Activated T-cell treated with anti-CD3 and anti-CD28 coated beads, Interleukin-2, amount 50 U/mL, for 4 hours (primary cell): ENCODE measurements at places on chromosomes 12 and 14. TPM values are rescaled to one million over a fixed set of nuclear protein-coding genes. Genes with fewer than 3 reads are reported as not detected.
A peak's percentile ranks its signal among the peaks of the same experiment; 100 is the strongest.

GRCh38 chr12:40464121-40464520, 228.1 kb upstream of the CNTN1 start:
- no peak for DNase-seq

The GALNT16 gene
- total RNA-seq, result not detected

DNA sequence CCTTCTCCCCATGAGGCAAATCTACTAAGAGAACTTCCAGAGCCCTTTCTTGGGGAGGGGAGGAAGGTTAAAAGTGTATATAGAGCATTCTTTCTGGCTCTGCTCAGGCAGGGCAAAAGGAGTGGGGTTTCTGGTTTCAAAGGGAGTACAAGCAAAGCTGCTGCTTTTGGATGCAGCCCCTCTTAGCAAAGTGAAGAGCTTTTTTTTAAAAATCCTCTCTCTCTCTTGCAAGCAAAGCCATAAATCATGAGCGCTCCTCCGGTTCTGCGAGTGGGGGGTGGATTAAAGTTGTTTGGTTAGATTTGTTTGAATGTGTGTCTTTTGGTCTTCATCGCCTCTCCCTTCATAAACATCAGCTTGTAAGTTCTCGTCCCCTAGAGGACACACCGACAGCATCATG, 546.6 kb upstream of the TBX3 start:
- DNase-seq, result no peak

GRCh38 chr12:121423682-121424623, 24.0 kb downstream of the RNF34 start:
- DNase-seq, result no peak

The PITPNM2 gene
- total RNA-seq, result 9.3 TPM

- DNase-seq, result no peak
Measured at GRCh38 chr12:131758016-131758739, 47.3 kb downstream of the SFSWAP start.

The ADAM21 gene
- total RNA-seq, result 0.11 TPM

- DNase-seq, result no peak
Measured at GRCh38 chr12:12331896-12332295, 18.1 kb downstream of the MANSC1 start.

The PTCSC3 gene
- not detected for total RNA-seq

DNA sequence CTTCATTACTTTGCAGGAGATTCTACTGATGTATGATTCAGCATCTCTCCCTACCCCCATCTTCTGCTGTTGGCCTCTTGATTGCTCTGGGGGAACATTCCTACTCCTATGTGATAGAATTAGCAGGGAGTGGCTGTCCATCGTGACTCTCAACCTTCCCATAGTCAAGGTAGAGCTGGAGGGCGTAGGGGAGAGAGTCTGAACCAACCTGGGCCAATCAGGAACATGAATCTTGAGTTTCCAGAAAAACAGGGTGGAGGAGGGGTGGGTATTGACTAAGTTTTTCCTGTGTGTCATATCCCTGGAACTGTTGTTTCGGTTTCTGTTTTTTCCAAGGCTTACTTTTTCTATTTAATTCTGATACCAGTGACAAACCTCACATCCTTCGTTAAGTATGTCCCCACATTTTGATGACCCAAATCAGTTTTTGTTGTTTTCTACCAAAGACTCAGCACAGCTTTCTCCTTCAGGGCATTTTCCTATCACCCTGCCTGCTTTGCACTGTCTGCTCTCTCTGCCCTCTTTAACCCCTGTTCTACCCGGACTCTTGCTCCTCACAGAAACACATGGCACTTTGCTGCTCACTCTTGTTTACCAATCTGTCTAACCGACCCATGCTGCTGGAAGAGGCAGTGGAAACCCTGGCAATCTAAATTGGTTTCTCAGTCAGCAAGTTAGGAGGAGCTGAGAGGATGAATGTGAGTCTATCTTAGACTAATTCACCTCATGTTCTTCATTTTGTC, 1428.3 kb downstream of the AACS start:
- no peak for DNase-seq

The CHGA gene
- not detected for total RNA-seq

The CLEC7A gene
- 0.69 TPM for total RNA-seq

- no peak for DNase-seq
Measured at GRCh38 chr12:26896913-26897312, 40.9 kb downstream of the INTS13 start.

- DNase-seq, result no peak
Measured at GRCh38 chr14:65483647-65484046, 71.1 kb downstream of the FUT8 start.

DNA sequence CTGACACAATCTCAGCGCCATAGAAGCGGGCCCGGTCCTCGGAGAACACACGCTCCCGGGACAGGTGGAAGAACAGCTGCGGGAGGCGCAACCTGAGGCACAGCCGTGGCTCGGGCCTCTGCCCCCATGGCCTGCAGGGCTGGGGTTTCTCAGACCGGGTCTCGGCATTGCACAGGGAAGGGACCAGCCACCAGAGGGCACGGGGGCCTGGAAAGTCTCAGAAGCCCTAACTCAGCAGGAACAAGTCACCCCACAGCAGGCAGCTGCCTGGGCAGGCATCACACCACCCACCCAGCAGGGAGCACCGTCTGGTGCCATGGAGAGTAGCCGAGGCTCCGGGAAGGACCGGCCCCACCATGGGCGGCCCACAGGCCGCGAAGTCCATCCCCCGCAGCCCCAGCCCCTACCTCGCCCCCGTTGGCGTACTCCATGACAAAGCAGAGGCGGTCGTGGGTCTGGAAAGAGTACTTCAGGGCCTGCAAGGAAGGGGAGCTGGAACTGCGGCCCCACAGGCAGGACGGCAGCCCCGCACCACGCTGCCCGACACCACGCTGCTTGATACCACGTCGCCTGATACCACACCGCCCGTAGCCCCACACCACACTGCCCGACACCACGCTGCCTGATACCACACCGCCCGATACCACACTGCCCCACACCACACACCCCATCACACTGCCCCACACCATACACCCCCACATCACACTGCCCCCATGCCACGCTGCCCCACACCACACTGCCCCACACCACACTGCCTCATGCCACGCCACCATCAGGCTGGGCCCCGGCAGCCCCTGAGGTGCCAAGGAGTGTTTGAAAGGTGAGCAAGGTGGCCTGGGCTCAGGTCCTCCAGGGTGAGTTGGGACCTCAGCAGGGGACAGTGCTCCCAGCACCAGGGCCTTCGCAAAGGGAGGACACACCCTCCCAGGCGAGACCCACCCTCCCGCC, 20.8 kb downstream of the SIVA1 start:
- no peak for DNase-seq

DNA sequence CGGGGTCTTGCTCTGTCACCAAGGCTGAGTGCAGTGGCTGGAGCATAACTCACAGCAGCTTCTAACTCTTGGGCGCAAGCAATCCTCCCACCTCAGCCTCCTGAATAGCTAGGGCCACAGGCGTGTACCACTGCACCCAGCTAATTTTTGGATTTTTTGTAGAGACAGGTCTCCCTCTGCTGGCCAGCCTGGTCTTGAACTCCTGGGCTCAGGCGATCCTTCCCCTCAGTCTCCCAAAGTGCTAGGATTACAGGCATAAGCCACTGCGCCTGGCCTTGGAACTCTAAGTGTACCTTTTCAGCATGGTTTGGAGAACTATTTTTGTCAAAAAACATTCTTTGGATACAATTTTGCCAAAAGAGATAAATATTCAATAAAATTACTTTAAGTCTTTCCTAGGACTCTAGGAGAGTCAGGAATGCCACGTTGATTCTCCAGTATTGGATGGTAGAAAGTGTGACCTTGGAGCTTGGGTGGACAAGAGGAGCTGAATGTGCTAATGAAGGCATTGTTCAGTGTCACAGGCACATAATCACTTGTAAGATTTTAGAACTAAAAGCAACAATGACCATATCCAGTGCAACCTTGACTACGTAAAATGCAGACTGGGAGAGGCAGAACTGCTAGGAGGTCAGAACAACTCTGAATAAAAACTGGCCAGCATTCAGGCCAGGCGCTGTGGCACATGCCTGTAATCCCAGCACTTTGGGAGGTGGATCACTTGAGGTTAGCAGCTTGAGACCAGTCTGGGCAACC, 2.8 kb downstream of the SRSF9 start:
- peak; percentile 24 for DNase-seq

DNA sequence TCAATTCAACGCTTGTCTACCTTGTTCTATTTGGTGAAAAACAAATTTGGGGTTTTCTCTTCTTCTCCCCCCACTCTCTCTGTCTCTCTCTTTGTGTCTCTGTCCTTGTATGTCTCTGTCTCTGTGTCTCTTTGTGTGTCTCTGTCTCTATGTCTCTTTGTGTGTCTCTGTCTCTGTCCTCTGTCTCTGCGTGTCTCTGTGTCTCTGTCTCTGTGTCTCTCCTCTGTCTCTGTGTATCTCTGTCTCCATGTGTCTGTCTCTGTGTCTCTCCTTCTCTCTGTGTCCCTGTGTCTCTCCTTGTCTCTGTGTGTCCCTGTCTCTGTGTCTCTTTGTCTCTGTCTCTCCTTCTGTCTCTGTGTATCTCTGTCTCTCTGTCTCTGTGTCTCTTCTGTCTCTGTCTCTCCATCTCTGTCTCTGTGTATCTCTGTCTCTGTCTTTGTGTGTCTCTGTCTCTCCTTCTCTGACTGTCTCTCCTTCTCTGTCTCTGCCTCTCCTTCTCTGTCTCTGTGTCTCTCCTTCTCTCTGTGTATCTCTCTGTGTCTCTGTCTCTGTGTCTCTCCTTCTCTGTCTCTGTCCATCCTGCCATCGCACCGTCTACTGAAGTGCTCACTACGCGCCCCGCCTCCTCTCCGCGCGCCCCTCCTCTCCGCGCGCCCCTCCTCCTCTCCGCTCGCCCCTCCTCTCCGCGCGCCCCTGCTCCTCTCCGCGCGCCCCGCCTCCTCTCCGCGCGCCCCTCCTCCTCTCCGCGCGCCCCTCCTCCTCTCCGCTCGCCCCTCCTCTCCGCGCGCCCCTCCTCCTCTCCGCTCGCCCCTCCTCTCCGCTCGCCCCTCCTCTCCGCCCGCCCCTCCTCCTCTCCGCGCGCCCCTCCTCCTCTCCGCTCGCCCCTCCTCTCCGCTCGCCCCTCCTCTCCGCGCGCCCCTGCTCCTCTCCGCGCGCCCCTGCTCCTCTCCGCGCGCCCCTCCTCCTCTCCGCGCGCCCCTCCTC, 12.8 kb downstream of the LRCOL1 start:
- DNase-seq, result no peak

DNA sequence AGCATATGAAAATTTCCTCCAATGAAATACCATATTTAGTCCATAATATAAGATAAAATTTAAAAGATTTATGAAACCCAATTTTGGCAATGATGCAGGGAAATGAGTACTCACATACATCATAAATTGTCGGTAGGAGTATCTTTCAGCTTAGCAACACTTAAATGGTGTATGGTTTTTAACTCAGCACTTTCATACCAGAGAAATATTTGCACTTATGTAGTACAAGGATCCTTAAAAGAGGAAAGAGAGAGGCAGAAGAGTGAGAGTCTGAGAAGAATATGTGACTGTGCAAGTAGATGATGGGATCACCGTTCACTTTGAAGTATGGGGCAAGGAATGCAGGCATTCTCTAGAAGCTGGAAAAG, 379.3 kb upstream of the DCN start:
- DNase-seq, result no peak

The HOXC4 gene
- total RNA-seq, result 0.16 TPM

DNA sequence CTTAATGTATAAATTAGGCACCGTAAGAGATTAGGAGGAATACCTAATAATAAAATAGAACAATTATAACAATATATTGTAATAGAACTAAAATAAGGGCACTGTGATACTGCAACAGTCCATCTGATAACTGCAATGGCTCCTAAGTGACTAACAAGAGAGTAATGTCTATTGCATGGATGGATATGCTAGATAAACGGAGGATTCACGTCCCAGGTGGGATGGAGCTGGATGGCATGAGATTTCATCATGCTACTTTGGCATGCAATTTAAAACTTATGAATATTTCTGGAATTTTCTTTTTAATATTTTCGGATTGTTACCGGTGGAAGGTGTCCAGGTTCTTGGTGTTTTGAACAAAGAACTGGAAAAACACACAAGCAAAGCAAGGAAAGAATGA, 2.2 kb upstream of the TMEM19 start:
- no peak for DNase-seq

DNA sequence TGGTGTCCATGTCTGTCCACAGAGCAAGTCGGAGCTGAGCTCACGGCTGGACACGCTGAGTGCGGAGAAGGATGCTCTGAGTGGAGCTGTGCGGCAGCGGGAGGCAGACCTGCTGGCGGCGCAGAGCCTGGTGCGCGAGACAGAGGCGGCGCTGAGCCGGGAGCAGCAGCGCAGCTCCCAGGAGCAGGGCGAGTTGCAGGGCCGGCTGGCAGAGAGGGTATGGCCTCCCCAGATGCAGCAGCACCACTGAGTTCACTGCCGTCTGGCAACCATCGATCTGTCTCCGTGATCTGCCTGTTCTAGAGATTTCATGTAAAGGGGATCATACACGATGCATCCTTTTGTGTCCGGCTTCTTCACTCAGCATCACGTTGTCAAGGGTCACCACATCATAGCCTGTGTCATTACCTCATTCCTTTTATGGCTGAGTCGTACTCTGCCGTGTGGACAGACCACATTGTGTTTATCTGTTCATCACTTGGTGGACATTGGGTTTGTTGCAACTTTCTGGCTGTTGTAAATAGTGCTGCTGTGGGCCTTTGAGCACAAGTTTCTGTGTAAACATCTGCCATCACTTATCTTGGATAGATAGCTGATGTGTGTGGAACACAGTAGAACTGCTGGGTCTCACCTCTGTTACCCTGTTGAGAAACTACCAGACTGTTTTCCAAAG, 21.9 kb downstream of the HIP1R start:
- no peak for DNase-seq

DNA sequence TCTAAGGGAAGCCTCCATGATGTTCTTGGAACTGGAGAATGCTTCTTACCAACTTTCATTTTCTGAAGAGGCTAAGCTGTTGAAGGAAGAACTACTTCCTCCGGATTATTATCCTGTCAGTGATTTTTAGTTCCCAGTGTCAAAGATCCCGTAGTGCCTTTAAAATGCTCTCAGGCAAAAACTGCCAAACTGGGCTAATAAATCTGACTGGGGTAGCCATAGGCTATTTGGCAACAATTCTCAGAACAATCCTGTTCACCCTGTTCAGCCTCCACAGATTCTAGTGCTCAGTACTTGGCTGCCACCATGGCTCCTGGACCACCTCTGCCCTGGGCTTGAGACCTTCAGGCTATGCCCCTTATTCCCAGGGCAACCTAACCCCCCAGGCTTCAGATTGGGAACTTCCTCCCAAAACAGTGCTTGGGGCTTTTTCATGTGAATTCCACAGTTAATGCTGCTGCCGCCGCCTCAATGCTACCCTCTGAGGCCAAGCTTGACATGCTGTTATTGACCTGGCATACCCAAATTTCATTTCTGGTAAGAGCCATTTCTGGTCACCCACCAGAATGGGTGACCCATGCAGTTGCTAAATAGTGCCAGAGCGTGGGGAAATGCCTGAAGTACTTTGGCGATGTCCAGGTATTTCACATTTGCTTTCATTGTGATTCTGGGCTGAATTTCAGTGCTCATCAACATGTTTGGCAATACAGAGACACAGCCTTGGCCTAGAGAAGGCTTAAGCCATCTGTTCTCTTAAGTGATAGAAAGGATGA, 110.0 kb upstream of the ARHGAP5 start:
- DNase-seq, result no peak

DNA sequence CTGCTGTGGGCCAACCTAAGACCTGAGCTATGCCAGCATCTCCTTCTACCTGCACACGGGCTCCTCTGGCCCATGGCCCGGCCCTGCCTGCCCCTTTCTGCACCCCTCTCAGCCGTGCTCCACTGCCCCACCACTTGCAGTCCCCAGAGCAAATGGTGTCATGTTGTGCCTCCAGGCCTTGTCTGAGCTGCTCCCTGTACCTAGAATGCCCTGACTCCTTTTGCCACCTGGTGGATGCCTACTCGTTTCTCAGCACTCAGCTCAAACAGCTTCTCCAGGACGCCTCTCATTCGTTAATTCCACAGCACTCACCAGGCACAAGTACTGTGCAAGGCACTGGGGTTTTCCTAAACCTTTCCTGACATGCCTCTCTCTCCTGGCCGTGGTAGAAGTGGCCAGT, 63.2 kb upstream of the PNMA1 start:
- no peak for DNase-seq
